ENCODE measurements at places on chromosomes 11 and 22. TPM values are rescaled to one million over a fixed set of nuclear protein-coding genes. Genes with fewer than 3 reads are reported as not detected.

Gene COA4
- 73.1 TPM for total RNA-seq

Gene NOL12
- total RNA-seq = 7.8 TPM

Gene AMPD3
- total RNA-seq = 3.1 TPM

Gene CCDC157
- total RNA-seq = 1.0 TPM

Gene APLNR
- total RNA-seq = 74.6 TPM

Gene CAVIN3
- total RNA-seq = 28.2 TPM

Gene AGBL2
- total RNA-seq = 2.6 TPM

Gene SEC14L2
- 2.1 TPM for total RNA-seq

Gene CCDC15
- total RNA-seq = 2.6 TPM

Gene CD59
- 64.7 TPM for total RNA-seq

Gene ZNF74
- 9.9 TPM for total RNA-seq

Gene SIPA1
- total RNA-seq = 15.7 TPM

Gene CCND1
- 44.9 TPM for total RNA-seq

Gene TEX54
- not detected for total RNA-seq

Gene PRODH
- 3.7 TPM for total RNA-seq

Gene APOA1
- 3.7 TPM for total RNA-seq

Gene C22orf23
- 0.52 TPM for total RNA-seq

Gene SLC22A12
- total RNA-seq = not detected

Gene PHOX2A
- total RNA-seq = not detected

Gene MYO7A
- total RNA-seq = 6.3 TPM

Gene PRG2
- total RNA-seq = 1.0 TPM

Gene NLRP14
- under 0.01 TPM for total RNA-seq

Gene SLC29A2
- 4.2 TPM for total RNA-seq

Gene HOATZ
- total RNA-seq = not detected

Gene RAG2
- total RNA-seq = not detected

Gene DNAJB7
- not detected for total RNA-seq

Gene SLC5A1
- total RNA-seq = 2.1 TPM

Gene SCGB1D2
- total RNA-seq = not detected

Gene ANO1
- total RNA-seq = 1.6 TPM

Gene NAA40
- 4.7 TPM for total RNA-seq

Gene TSGA10IP
- not detected for total RNA-seq

Gene XKR3
- total RNA-seq = not detected

Gene TTC38
- 18.3 TPM for total RNA-seq

Gene MAP4K2
- total RNA-seq = 2.6 TPM

Gene KCNJ4
- not detected for total RNA-seq

Gene INS
- not detected for total RNA-seq

Gene PPFIBP2
- 65.8 TPM for total RNA-seq

Gene NNMT
- 87.2 TPM for total RNA-seq

Gene C11orf87
- 0.52 TPM for total RNA-seq

Gene MPZL2
- 1.0 TPM for total RNA-seq

Gene MS4A12
- total RNA-seq = not detected

Gene C11orf91
- total RNA-seq = not detected

Gene RAB39A
- total RNA-seq = 2.1 TPM

Gene FXYD2
- 1.0 TPM for total RNA-seq

Gene NPAS4
- total RNA-seq = under 0.01 TPM

Gene RBFOX2
- total RNA-seq = 200 TPM

Gene FGF19
- not detected for total RNA-seq

Gene CHKB
- 17.7 TPM for total RNA-seq
